ENCODE measurements at places on chromosomes 5 and 9.

- DNase-seq: no peak
These were observed 75.9 kb upstream of the DAB2 start for GRCh38 chr5:39500551-39501175.

- no peak for DNase-seq
These were observed 60.9 kb downstream of the CXXC5 start for GRCh38 chr5:139708877-139709581.

DNA sequence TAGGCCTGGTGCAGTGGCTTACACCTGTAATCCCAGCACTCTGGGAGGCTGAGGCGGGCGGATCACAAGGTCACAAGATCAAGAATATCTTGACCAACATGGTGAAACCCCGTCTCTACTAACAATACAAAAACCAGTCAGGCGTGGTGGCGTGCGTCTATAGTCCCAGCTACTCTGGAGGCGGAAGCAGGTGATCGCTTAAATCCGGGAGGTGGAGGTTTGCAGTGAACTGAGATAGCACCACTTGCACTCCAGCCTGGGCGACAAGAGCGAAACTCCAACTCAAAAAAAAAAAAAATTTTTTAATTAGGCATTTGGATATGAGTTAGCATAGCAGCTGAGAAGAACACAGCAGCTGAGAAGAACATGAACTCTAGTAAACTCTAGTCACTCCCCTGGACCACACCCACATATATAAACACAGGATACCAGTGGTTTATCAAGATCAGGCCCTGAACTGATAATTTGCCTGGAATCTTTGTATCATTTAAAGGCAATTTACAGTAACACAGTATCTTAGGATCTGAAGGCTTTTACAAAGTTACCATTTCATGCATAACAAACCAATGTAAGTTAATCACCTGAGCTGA, 4.6 kb upstream of the UGCG start:
- DNase-seq: no peak

- DNase-seq: no peak
These were observed 9.3 kb upstream of the FGF18 start for GRCh38 chr5:171410181-171410580.

GRCh38 chr5:118379470-118379869, 608.9 kb downstream of the DTWD2 start:
- no peak for DNase-seq

DNA sequence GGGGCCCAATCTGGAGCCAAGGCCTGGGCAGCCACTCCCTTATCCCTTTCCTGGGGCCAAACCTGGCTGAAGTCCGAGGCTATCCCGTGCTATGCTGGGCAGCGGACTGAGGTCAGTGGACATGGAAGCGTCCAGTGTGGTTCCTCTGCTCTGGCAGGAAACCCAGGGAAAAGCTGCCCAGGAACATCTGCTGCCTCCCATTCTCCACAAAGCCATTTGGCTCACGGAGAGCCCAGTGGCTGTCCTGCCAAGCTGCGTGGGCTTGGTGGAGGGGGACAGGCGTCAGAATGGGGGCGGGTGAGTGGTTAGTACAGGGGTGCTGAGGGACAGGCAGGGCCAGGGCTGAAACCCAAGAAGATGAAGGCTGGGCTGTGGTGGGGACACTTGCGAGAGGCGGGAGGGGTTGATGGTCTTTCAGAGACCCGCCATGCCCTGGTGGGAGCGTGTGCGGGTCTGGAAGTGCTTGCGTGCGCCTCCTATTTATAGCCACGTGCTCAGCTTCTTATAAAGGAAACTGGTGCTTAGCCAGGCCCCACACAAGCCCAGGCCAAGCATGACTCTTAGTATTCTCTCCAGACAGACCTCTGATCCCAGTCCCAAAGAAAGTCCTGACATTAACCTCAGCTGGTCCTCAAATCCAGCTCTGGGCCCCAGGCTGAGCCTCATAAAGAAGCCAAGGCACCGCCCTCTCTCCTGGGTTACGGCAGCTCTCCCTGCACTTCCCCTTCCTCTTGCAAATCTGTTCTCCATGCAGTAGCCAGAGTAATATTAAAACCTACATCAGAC, 9.4 kb upstream of the SLC6A7 start:
- no peak for DNase-seq

DNA sequence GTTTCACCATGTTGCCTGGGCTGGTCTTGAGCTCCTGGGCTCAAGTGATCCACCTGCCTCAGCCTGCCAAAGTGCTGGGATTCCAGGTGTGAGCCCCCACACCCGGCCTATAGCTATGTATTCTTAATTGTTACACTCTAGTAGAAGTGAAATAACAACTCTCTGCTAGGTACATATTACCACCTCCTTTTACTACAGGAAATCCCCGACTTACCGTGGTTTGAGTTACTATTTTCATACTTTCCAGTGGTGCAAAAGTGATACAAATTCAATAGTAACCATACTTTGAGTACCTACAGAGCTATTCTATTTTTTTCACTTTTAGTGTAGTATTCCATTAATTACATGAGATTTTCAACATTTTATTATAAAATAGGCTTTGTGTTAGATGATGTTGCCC, 719 bp downstream of the ARL14EPL start:
- DNase-seq: no peak

- DNase-seq: no peak
These were observed 8.6 kb downstream of the CACFD1 start for GRCh38 chr9:133468374-133468773.

GRCh38 chr9:134211811-134212485, 47.6 kb upstream of the RNU6ATAC start:
- no peak for DNase-seq

GRCh38 chr5:139667001-139667729, 19.0 kb downstream of the CXXC5 start:
- DNase-seq: no peak

DNA sequence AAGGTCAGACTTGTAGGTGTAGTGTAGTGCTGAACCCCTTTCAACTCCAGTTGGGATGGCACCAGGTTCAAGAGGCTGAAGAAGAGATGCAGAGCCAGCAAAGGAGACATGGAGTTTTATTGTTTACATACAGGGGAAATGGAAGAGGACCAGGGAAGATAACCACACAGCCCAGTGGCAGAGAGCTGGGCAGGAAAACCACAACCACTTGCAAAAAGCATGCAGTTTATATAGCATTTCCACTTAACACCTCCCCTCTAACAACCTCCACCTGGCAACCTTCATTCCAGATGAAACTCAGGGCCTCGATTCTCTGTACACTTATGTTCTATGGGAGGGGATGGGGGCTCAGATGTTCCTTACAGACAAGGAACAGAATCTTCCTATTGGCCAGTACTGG, 56.9 kb downstream of the SNX24 start:
- no peak for DNase-seq

DNA sequence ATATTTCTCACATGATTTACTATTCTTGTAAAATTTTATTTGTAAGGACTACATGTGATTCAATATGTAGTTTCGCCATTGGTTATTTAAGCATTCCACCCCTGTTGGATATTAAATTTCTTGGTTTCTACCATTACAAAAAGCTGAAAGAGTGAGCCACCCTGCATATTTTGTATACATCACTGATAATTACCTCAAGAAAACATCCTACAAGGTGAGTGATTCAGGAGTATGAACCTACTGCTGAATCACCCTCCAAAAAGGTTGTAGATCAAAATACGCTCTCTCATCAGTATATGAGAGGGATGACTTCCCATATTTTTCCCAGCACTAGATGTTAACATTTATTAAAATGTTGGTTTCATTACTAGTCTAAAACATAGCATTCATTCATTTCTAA, 454.3 kb upstream of the WWC1 start:
- DNase-seq: no peak

DNA sequence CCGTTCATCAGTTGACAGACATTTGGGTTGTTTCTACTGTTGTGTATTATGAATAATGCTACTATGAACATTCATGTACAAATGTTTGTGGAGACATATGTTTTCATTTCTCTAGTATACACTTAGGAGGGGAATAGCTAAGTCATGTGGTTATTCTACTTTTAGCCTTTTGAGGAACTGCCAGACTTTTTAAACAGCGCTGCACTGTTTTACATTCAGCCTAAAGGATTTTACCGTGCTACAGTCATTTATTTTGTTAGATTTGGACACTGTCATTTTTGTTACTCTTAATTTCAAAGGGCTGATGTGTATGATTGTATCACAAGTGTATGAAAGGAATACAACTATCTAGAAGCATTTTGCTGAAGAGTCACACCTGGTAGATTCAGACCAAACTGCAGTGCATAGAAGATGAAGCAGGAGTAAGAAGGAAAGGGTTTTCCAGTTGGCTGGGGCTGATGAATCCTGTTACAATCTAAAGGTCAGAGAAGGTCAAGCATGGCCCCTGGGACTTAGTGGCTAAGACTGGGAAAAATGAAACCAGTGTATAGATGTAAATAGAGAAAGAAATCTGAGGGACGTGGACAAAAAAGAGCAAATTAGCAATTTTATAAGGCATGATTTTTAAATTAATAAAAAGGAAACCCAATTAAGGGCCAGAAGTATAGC, 509.7 kb downstream of the PSAT1 start:
- DNase-seq: no peak

DNA sequence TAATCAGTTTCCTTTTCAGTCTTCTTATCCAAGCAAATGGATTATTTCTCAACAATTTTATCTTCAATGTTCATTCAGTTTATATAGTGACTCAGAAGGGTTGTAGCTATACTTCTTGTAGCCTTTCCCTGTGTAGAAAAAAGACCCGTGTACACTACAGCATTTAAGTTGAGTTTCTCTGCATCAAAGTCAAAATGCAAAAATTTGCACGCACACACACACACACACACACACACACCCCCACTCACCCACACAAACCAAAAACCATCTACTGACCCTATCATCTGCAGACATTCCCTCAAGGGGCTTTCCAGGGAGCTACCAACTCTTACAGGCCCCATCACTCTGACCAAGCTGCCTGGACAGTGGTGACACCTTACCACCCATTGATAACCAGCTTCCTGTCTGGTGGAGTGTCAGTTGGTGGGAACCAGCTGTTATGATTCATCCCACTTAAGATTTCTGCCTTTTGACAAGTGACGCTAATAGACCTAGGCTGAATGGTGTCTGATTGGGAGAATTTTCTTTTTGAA, 12.2 kb upstream of the ELL2 start:
- no peak for DNase-seq

GRCh38 chr5:147240266-147240985, 5.6 kb downstream of the STK32A start:
- DNase-seq: no peak

DNA sequence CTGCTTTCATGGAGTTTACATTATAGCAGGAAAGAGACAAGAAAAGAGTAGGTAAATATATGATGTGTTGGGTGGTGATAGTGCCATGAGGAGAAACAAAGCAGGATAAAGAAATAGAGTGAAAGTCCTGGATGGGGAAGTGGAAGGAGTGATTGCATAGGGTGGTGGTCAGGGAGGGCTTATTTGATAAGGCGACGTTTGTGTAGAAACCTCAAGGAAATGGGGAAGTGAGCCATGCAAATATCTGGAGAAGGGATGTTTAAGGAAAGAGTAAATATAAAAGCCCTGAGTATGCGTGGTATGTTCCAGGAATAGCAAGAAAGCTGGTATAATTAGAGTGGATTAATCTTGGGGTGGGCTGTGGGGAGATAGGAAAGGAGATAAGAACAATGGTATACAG, 134.7 kb upstream of the SV2C start:
- no peak for DNase-seq

DNA sequence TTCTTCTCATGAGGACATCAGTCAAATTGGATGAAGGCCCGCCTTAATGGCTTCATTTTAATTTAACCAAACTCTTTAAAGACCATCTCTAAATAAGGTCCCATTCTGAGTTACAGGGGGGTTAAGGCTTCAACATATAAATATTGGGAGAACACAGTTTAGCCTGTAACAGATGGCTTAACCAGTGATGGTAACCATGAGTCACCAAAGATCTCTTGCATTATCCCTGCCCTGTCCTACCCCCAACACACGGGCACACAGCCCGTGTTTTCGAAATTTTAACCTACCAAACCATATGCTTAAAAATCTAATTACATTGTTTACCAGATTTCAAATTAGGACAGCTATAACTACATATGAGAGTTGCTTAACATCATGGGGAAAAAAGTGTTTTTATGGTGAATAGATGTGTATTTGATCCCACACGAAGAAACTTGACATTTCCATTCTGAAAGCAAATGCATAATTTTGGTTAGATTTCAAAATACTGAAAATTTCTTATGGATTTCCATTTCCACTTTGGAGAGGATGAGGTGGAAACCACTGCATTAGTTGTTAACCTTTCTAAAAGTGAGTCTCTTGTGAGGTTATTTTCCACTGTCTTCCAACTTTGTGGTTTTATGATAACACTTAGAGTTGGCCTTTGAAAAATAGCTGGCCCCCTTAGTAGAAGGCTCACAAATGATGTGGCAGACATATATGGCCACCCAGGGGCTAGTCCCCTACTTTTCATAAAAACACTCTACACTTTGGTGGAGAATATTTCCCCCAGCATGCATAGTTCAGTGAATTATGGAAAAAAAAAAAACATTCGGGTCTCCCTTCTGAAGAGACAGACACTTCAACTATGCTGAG, 849.3 kb downstream of the TLE1 start:
- no peak for DNase-seq

DNA sequence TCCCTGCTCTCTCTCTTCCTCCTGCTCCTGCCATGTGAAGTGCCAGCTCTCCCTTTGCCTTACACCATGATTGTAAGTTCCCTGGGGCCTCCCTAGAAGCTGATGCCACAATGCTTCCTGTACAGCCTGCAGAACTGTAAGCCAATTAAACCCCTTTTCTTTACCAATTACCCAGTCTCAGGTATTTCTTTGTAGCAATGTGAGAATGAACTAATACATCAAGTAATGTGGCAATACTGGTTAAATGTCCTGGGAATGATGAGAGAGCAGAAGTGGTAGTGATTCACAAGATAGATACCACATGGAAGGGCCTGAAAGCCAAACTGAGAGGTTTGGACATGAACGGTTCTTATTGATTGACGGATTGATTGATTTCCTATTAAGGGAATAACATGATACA, 62.6 kb upstream of the IL12B start:
- DNase-seq: no peak

DNA sequence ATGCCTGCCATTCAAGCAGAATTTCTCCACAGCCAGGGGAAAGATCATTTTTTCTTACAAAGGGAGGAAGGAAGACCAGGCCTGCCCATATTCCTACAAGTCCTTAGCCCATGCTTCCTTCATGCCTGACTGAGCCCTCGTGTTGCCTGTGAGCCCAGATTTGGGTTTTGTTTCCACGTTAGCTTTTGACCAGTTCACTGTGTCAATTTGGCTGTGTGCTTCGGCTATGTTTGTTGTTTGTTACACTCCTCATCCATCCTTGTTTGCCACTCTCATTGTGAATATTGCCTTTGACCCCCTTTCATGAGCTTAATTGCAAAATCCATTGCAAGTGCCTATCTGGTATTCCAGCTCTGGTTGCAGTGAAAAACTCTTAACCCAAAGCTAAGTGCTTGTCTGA, 84.7 kb upstream of the RIOK2 start:
- DNase-seq: no peak

GRCh38 chr5:137114529-137114928, 384.6 kb downstream of the SPOCK1 start:
- no peak for DNase-seq

Measured in cortex of kidney (tissue), 1 donor.